ENCODE measurements at places on chromosomes 3 and 15.

DNA sequence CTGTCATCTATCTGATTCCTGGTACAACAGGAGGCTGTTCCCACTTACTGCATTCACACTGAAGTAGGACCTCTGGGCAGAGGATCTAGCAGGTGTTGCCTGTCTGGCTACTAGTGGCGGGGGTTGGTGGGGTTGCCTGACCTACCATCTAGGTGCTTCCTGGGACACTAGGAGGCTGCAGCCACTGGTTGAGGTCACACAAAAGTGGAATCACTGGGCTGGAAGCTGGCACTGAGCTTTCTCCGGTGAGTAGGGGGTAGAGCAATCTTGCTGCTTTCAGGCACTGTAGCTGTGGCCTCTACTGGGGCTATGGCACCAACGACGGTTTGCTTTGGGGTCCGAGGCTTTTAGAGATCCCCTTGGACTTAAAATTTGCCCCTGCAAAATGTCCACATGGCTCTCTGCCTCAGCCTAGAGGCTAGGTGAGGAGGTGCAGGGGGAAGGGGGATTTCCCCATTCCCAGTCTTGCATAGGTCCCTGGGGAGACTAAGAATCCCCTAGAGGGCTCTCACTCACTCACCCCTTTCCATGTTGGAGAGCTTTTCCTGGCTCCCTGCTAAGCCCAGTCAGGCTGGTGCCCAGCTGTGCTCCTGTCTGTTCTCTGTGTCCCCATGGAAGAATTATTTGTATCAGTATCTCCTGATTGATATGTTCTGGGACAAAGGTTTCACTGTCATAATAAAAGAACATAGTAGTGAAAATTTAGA lies 397.7 kb upstream of the EPHA6 start:
- DNase-seq, result no peak

DNA sequence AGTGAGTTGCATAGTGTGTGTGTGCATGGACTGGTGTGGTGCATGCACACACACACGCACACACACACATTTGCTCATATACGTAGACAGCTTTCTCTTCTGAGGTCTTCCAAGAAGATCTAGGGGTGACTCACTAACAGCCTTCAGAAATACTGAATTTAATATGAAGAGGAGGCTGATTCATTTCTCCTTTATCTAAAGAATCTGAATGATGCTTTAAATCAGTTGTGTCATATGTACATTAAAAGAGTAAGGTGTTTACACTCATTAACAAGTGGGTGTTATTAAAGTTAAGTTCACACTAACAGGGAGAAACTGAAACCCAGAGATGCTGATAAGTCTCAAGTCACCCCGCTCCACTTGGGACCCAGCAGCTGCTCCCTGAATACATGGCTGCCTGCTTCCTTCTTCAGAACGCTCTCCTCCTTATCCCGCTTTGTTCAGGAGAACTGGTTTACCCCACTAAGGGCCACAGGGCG lies 22.0 kb downstream of the TMPRSS7 start:
- no peak for DNase-seq

DNA sequence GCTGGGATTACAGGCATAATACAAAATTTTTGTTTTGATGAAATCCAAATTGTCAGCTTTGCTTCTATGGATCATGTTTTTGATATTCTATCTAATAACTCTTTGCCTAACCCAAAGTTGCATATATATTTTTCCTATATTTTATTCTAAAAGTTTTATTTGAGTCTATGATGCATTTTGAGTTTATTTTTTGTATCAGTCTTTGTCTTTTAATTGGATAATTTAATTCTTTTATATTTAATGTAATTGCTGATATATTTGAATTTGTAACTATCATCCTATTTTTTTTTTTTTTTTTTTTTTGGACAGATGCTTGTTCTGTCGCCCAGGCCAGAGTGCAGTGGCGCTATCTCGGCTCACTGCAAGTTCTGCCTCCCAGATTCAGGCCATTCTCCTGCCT lies 19.7 kb upstream of the DENND4A start:
- DNase-seq, result no peak

- DNase-seq, result no peak
These were observed 143.3 kb upstream of the GMNC start for GRCh38 chr3:191005790-191006189.

DNA sequence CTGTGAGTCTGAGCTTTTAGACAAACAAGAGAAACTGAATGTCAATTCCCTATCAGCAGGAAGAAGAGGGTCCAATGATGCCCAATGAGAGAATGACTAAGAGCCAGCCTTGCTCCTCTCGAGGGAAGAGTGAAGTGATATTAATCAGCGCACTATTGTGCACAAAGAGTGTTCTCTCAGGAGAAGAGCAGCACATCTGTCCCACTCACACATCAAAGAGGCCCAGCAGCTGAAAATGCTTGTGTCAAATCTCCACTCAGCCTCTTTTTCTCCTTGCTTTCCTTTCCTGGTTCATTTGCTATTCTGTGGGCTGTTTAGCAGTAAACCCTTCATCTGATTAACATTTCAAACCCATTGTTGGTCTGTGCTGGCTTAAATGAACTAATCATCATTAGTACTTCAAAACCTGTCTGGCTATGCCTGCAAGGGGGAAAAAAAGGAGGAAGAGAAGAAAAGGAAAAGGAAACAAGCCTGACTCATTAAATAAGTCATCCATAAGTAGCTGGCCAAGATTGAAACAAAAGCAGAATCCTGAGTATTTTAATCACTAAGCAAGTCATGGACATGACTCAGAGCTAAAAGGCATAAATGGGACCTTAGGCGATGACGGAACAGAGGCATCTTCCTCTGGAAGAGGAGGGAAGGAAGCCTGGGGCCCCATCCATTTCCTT lies 912.7 kb downstream of the TUSC7 start:
- DNase-seq, result no peak

DNA sequence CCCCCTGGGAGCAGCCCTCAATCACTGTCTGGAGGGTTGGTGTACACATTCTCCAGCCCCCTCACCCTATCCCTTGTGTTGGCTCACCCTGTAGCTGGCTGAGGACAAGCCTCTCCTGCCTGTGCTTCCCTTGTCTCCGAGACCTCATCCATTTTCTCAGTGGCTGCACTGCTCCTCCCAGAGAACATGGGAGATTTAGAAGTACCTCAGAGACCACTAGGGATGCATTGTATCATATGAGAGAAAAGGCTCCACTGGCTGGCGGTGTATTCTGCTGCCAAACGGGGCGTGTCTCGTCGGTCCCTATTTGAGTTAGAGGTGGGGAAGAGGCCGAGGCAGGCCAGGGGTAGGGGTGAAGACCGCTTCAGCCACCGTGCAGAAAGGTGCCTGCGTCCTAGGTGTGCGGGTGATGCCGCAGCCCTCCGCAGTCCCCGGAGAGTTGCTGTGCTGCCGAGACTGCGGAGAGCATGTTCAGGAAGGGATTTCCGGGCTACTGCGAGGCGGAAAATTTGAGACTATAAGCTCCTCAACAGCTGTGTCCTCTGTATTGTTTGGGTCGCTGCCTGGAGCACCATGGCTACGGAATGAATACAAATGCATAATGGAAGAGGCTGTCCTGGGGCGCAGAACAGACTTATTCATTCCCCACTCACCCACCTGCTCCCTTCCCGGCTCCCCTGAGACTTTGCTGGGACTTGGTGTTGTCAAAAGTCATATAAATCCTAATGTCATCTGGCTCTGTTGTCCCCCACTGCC lies 43.8 kb downstream of the SPSB4 start:
- DNase-seq, result no peak
